ENCODE measurements at places on chromosomes 13 and 19.

GRCh38 chr13:100547791-100548201 is 40.8 kb downstream of the GGACT start:
- no peak for DNase-seq

- DNase-seq = peak; percentile 90
Measured at GRCh38 chr19:18058208-18059009, 28.3 kb downstream of the IL12RB1 start.

GRCh38 chr13:41273831-41274441 is 10.6 kb upstream of the MTRF1 start:
- DNase-seq = no peak

- DNase-seq = peak; percentile 82
Measured at GRCh38 chr19:58346961-58347929, 6.0 kb downstream of the A1BG start.

DNA sequence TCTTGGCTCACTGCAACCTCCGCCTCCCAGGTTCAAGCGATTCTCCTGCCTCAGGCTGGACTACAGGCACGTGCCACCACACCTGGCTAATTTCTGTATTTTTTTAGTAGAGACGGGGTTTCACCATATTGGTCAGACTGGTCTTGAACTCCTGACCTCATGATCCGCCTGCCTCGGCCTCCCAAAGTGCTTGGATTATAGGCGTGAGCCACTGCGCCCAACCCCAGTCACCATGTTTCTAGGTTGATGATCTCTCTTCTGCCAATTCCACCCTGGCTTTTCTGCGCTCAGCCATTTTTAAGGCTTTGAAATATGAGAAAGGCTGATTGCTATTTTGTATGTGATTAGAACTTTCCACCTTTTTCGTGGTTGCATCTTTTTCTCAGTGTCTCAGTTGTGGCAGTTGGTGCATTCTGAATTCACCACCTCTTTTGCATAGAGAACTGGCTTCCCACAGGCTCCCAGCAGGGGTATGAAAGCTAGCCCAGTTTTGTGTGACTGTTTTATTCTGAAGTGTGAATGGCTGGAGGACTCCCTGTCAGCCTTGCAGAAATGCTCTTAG is 15.5 kb downstream of the CEACAM1 start:
- no peak for DNase-seq

GRCh38 chr13:31198519-31198918 is 1.3 kb upstream of the B3GLCT start:
- DNase-seq = no peak

DNA sequence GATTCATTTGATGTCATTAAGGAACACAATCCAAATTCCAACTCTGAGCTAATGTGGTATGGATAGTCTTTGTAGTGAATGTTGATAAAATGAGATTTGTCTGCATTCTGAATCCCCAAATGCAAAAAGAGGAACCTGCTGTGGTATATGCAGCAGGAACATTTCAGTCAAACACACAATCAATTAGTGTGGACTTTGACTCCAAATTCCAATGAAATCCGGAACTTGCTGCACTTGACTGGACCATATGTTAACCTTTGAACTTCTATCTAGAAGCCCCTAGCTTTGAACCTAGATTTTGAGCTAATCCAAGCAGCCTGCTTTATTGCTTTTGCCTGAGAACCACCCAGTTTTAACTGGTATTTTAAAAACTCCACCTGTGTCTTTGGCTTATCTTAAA is 341.3 kb downstream of the SPRY2 start:
- DNase-seq = no peak

DNA sequence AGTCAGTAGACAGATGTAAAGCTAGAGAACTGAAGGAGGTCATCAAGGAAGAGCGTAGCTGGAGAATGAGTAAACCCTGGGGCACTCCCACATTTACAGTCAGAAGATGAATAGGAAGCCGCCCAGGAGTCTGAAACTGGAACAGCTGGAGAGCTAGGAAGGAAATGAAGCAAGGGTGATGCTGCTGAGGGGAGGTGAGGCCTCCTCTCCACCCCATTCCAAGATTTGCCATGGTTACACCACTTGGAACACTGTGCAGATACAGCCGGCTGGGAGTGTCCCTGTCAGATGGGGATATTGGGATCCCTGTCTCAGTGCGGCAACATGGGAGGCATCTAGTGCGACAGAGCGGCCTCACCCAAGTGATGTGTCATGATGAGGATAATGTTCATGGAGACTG is 51.8 kb upstream of the GPI start:
- DNase-seq = no peak

- peak; percentile 67 for DNase-seq
Measured at GRCh38 chr13:110485604-110486003, 75.9 kb downstream of the RAB20 start.

- DNase-seq = no peak
Measured at GRCh38 chr19:48946463-48947257, 8.0 kb upstream of the BAX start.

- peak; percentile 68 for DNase-seq
Measured at GRCh38 chr13:25973085-25973484, 78.7 kb downstream of the SHISA2 start.

DNA sequence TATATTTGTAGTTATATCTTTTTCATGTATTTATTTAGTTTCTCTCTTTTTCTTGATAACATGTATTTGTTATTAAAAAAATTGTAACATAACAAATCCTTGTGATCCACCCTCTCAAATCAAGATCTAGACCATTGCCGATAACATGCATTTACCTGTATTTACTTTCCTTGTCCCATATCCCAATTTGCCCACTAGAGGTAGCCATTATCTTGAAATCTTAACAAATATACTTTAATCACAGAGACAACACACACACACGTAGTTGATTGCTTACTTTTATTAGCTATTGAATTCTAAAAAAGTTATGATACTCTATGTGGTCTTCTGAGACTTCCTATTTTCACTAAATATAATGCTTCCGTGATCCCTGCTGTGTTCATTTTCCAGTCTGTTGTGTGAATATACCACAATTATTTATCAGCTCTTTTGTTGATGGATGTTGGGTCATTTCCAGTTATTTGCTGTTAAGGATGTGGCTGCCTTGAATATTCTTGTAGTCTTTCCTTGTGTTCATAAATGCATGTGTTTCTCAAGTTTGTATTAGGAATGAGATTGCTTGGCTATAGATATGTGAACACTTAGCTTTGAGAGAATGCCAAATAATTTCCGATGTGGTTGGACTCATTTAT is 31.3 kb upstream of the ZMYM2 start:
- DNase-seq = no peak

DNA sequence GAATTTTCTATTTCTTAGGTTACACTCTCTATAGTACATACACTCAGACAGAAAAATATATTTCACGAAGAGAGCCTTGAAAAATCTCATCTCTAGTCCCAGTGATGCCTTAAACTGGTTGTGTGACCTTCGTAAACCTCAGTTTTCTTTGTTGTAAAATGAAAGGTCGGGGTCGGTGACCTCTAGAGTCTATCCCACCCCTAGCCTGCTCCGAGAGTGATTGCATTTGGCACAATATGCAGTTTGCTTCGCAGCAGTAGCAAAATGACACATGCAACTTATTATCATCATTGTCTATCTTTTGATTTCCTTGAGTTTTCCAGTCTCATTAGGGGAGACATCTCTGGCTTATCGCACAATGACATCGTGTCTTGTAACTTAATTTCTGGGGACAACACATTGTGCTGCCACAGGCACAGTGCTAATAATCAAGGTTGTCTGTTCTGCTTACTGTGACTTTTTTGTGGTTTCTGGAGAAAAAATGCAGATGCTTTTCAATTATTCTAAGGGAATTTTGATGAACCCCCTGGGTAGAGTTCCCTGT is 115.0 kb downstream of the GGACT start:
- peak; percentile 16 for DNase-seq

- DNase-seq = peak; percentile 6
Measured at GRCh38 chr13:19618977-19619376, 14.5 kb upstream of the MPHOSPH8 start.

GRCh38 chr13:94854688-94855087 is 142.3 kb upstream of the SOX21 start:
- no peak for DNase-seq

DNA sequence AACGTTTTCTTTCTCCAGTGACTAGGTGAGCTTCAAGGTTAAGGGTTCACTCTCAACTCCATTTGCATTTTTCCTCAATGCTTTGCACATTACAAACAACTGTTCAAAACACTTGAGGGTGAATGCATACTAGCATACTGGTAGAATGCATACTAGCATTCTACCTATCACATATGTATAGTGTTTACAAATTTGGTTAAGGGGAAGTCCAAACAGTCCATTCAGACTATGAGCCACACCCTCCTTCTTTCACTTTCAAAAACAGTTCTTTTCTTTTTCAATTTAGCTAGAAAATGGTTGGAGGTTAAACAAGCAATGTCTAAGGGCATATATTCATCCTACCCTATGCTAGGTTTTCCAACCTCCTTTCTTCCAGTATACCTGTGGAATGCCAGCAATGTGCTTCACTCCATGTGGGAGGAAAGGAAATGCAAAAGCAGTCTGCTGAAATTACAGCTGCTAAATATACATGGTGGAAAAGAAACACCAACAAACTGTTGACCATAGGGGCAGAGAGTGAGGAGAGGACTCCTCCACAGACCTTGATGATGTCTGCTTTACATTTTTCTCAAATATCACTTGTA is 102.6 kb downstream of the DOCK9 start:
- DNase-seq = no peak

Measured in nephron progenitor cell (in vitro differentiated cells).